ENCODE measurements at places on chromosomes 6 and 20.

DNA sequence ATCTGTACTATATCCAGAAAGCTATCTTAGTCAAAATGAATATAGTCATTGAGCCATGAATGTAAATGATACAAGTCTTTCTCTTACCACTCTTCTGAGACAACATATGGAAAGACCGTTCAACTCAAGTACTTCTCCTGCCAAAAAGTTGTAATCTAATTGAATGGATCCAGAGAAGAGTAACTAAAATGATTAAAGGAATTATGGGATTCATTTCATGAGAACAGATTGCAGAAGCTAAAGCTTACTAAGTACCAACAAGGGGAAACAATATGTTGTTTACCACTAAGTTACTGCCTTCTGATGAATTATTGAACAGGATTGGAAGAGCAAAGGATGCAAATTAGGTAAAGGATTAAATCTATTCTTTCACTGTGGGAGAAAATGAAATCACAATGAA, 2.0 kb upstream of the LGSN start:
- no peak for DNase-seq

GRCh38 chr20:34927736-34928135, 27.9 kb downstream of the GSS start:
- DNase-seq, result no peak

- DNase-seq, result no peak
These were observed 61.6 kb upstream of the SNX9 start for GRCh38 chr6:157761331-157761921.

DNA sequence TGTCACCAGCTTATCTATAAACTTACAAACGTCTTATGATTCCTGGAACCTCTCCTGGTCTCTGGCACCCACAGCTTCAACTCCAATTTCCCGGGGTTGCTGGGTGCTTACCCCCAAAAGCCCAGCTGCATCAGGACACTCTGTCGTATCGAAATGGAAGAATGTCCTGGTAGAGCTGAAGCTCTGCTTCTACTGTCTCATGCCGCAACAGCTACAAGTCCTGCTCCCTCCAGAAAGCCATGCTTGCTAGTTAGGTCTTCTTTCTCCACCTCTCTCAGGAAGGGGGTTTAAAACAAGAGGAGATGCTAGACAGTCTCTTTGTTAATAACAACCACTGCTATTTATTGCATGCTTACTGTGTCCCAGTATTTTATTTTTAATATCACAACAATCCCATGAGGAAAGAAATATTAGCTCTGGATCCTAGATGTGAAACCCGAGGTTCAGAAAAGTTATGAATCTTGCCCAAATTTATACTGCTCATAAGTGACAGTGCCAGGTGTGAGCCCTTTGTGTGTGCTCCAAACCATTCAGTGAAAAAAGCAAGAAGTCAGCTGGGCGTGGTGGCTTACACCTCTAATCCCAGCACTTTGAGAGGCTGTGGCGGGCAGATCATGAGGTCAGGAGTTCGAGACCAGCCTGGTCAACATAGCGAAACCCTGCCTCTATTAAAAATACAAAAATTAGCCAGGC, 82.3 kb upstream of the GCM1 start:
- DNase-seq, result no peak

- no peak for DNase-seq
These were observed 104.6 kb upstream of the AKIRIN2 start for GRCh38 chr6:87806635-87807034.
